Esophagus squamous epithelium (tissue), 5 donors: ENCODE measurements at places on chromosomes 6 and 20.

- no peak for DNase-seq
These were observed 33.3 kb upstream of the CITED2 start for GRCh38 chr6:139407718-139408222.

GRCh38 chr20:57953638-57954037, 243.8 kb upstream of the PMEPA1 start:
- DNase-seq, result no peak

DNA sequence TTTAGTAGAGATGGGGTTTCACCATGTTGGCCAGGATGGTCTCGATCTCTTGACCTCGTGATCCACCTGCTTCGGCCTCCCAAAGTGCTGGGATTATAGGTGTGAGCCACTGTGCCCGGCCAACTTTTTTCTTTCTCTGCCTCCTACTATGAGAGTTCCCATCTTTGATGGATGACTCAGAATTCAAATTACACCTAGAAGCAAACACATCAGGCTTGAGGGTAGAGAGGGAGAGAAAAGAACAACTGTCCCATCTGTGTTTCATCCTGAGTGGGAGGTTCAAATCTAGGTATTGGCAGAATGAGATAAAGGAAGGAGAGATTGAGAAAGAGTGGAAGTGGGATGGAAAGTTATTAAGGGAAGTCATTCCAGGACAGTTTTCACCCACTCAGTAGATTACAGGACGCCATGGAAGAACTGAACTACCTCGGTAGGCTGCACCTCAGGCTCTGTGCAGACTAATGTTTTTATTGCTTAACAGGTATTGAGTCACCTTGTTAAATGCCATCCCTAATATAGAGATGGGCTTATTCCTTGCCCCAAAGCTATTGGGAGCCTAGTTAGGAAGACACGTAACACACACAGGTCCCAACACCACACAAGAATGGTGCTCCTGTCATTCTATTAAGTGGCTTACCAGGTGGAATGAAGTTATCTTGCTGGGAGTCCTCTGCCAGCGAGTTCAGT, 275.7 kb downstream of the SOX4 start:
- no peak for DNase-seq

GRCh38 chr6:151811081-151811480, 3.6 kb downstream of the ESR1 start:
- DNase-seq, result no peak

DNA sequence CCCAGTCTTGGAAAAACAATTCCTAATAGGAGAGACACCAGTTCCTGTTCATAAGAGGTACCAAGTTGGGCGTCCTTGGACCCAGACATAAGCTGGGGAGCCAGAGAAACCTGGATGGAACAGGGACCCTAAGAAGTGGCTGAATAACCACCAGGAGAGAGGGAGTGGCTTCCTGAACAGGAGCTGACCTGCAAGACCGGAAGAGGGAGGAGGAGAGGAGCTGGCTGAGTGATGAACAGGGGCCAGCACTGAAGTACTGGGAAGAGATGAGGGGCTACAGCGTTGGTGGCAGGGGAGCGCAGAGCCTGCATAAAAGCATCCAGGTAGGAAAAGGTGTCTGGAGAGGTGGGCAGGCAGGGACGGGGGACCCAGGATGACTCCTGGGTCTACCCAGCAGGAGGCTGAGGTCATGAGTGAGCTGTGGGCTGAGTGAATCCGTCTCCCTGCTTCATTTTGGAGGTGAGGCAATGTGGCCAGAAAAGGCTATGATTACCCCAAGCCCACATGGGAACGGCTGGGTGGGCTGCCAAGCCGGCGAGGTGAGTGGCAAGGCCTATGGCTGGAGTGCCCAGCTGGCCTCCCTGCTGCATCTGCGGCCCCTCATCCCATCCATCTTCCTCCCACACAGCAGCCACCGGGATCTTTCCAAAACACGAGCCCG, 34.4 kb upstream of the ZFAND3 start:
- no peak for DNase-seq

DNA sequence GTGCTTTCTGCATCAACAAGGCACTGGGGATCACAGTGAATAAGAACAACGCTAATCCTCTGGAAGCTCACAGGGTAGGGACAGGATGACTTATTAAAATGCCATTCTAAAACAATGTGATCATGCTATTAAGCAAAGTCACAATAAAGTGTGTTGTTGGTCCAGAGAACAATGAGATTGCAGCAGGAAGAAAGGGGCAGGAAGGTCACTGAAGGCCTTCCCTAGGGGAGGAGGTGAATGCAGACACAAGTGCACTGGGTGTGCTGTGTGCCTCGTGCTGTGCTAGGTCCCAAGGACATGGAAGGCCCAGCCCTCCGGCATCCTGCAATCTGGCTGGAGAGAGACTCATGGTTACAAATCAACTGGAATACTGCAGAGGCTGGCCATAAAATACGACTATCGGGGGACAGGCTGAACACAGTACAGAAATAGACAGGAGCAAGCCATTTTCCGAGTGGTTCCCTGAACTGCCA, 55.7 kb downstream of the LYRM4 start:
- no peak for DNase-seq

- DNase-seq, result no peak
These were observed 71.8 kb downstream of the MTHFD1L start for GRCh38 chr6:150937132-150937906.

- no peak for DNase-seq
These were observed 485 bp downstream of the ADISSP start for GRCh38 chr20:3767110-3767426.

DNA sequence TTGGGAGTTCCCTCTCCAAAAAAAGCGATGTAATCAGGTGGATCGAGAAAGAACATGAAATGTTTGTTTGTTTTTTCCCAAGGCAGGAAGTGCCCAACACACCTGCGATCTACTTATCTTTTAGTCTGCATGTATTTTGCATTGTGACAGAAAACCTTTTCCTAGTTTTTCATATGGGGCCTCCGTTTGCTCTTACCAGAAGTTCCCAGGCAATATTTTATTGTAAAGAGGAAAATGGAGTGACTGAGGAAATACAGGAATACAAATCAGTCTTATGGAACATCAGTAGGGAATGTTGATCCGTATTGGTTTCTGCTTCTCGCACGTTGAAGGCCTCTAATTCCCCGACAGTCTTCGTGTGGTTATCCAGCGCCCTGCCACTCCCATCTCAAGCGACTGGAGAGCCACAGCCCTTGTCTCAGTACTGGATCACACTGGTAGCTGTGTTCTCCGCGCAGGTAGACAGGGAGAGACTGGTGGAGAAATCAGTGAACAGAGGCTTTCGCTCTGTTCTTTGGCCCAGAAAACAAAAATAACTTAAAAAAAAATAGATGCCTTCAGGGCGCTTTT, 107.4 kb downstream of the TRIM27 start:
- no peak for DNase-seq

DNA sequence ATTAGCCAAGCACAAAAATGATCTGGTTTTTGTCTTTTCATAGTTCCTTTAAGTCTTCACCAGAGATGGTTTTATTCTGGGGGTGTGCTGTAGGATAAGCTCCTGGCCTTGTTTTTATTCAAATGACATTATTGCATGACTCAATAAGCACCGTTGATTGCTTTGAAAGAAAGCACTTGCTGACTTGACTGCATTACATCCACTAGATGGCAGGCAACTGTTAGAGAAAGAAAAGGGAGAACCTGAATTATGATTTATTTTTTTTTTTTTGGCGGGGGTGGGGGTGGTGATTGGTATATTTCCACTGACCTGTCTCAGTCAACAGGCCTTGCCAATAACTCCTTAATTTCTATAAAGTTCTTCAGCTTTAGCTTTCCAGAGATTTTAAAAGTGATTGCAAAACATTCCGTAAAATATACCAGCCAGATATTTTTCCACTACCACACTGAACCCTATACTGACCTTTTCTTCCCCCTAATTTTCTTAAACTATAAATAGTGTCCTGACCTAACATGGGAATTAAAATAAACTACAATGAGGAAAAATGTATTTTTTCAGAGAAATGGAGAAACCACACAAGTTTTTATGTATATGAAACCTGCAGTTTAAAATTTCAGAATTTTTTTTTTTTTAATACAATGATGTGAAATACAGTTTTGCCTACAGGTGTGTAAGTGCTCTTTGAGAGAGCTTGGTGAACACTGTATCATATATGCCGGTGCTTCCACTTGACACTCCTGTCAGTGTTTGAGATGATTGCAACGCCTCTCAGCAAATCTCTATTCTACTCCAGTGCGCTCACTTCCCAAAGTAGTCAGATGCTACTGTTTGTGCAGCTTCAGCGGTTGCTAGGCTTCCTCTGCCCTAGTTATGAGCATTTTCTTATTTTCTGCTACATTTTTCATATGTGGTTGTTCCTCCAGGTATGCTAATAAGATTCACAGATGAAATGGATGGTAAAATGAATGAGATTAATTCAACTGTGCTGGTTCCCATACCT, 274.3 kb downstream of the CD109 start:
- no peak for DNase-seq

GRCh38 chr6:141174932-141175331, 957.8 kb upstream of the GJE1 start:
- no peak for DNase-seq

DNA sequence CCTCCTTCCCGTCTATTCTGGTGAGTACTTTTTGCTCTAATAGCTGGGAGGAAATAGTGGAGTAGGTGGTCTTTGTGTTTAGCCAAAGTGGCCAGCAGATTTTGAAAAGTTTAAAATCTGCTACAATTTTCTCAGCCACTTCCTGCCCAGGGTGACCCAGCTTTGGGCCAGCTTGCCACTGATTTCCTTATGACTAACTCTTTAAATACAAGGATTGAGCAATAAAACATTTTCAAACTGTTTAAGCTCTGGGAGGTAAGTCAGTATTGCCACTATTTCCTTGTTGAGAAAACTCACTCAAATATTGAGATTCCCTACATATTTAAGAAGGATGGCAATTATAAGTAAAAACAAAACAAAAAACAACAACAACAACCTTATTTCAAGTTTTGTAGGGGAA, 54.5 kb downstream of the TRMT11 start:
- no peak for DNase-seq

DNA sequence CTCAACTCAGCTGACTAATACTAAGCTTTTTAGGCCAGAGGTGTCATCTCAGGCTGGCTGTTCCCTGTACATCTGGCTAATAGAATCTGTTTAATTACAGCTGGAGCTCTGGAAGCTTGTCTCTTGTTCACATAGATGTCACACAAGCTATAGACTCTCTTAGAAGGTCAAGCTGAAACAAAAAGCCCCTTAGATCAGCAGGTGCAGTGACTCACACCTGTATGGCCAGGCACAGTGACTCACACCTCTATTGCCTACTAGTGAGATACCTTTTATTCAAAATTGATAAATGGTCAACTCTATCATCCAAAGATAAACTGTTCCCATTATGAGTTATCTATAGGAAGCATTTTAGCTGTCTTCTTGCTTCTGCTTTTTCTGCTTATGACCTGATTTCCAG, 29.9 kb upstream of the MTHFD1L start:
- no peak for DNase-seq

GRCh38 chr6:11848852-11849731, 70.5 kb upstream of the ADTRP start:
- DNase-seq, result no peak

- DNase-seq, result no peak
These were observed 35.9 kb upstream of the MYB start for GRCh38 chr6:135145063-135145800.

- no peak for DNase-seq
These were observed 788 bp downstream of the TRIM40 start for GRCh38 chr6:30136570-30137286.

GRCh38 chr6:75621846-75622245, 20.2 kb downstream of the SENP6 start:
- DNase-seq, result no peak

DNA sequence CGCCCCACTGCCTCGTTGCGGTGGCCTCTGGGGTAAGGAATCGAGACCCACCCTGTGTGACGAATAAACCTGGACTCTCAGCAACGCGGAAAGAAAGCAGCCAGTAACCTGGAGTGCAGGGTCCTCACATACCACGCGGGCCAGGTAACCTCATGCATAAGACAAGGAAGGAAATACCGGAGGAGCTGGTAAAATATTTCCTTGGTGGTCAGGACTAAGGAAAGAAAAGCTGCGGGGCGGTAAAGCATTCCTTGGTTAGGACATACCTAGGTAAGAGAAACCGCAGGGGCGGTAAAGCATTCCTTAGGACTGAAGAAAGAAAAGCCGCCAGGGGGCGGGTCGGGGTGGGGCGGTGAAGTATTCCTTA, 80.7 kb downstream of the SYTL3 start:
- no peak for DNase-seq

GRCh38 chr6:32158052-32158451, 4.1 kb downstream of the PPT2 start:
- DNase-seq, result no peak

DNA sequence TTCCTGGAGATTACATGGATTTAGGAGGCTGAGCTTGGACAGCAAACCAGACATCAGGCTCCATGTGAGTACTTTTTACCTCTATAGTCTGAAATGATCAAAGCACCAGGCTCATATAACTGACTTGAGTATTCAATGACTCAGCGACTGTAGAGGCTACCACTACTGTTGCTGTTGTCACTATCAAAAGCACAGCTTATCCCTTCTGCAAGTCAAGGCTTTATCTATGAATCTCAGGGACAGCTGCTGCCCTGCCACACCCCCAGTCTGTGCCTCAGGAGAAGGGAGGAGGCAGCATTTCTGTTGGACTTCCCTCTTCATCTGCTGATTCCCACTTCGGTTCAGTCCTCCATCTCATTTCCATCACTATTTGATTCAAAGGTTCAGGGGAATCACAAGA, 80.5 kb upstream of the CNR1 start:
- DNase-seq, result no peak

DNA sequence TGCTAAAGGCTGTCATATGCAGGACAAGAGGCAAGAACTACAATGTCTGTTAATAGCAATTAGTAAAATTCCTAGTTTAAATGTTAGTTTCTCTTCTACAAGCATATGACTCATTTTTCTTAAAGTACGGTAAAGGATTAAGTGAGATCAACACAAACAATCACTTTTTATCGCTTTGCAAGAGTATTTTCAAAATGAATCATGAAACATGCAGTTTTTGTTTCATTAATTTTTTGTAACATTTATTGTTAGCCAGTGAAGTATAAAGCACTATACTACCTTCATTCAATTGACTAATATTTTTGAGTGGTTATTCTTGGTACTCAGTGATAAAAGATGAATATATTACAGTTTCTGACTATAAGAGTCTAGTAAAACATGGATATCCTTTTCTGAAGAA, 138.6 kb downstream of the AHI1 start:
- DNase-seq, result no peak

DNA sequence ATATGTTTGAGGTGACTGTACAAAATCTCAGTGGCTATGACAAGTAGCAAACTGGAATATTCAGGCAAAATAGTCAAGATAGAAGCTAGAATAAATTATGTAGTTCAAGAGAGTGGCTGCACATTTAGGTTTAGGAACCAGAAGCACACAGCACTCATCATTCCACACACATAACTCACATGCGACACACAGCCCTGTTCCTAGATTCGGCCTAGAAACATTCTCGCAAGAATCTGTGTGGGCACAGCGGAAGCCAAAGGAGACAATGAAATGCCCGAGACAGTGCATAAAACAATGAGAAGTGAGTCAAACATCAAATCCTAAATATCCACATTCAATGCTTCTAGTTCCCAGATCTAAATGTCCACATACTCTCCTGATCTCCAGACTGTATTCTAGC, 9.5 kb upstream of the SUPT3H start:
- no peak for DNase-seq

- no peak for DNase-seq
These were observed 29.0 kb downstream of the FAM50B start for GRCh38 chr6:3878048-3878666.
